ENCODE measurements at places on chromosomes 16 and 17. TPM values are rescaled to one million over a fixed set of nuclear protein-coding genes. Genes with fewer than 3 reads are reported as not detected.

DNA sequence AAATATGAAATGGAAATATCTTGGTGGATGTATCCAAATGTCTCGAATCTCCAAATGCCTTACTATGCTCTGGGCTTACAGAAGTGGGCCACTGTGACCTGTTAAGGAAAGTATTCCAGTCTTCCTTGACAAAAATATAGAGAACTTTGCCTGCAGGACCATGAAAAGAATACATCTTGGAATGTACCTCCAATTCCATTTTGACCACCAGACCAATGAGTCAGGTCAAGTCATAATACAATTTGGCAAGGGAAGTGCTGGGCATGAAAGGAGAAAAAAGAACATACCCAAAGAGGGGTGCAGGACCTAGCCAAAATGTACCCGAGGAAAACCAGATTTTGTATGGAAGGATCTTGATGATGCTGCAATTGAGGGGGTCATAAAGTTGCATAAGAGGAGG is 1153.7 kb upstream of the GOT2 start:
- DNase-seq = no peak

GRCh38 chr17:58985367-58985766 is 121.3 kb downstream of the TRIM37 start:
- DNase-seq = no peak

DNA sequence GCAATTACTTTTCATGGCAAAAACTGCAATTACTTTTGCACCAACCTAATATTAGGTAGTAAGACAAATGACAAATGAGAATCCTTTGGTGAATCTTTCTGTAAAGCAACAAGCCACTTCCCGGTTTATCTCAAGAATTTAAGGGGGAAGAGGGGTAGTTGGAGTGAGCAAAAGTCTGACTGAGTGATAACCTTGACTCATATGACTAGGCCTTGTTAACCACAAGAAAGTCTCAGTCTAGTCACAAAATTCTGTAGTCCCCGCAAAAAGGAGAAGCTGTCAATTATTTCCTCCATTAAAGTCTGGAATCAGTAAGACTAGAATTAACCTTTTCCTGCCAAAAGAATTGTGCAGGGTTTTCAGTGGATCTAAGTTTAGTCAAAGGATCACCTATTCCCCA is 72.2 kb upstream of the GNAO1 start:
- DNase-seq = no peak

GRCh38 chr17:66185862-66186261 is 6.1 kb downstream of the CEP112 start:
- no peak for DNase-seq

DNA sequence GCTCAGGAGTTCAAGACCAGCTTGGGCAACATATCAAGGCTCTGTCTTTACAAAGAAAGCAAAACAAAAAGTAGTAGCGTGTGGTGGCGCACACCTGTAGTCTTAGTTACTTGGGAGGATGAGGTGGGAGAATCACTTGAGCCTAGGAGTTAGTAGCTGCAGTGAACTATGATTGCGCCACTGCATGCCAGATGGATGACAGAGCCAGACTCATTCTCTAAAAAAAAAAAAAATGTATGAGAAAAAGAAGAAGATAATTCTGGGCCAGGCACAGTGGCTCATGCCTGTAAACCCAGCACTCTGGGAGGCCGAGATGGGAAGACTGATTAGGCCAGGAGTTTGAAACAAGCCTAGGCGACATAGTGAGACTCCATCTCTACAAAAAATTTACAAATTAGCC is 28.5 kb downstream of the STAT5B start:
- DNase-seq = no peak

GRCh38 chr16:67157106-67157748 is 2.5 kb downstream of the TRADD start:
- DNase-seq = no peak

DNA sequence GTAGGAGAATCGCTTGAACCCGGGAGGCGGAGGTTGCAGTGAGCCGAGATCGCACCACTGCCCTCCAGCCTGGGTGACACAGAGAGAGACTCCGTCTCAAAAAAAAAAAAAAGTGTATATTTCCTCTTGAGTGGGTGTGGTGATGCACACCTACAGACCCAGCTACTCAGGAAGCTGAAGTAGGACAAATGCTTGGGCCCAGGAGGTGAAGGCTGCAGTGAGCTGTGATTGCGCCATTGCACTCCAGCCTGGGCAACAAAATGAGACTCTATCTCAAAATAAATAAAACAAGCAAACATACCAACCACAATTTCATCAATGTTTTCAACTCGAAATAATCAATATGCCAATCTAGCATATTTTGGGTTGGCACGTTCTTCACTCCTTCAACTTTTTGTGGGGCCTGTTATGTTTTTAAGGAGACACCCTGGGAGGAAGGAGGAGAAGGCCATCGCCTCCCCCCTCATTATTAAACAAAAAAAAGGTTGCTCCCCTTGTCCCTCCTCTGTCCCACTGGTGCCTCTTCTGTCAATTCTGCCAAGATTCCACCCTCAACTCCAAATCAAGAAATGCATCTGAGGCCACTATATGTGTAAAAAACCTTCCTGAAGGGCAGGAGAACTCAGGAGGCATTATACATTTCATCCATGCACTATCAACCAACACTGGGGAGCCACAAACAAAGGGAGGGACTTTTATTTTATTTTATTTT is 52.4 kb upstream of the ATF7IP2 start:
- DNase-seq = no peak

GRCh38 chr17:78034429-78035091 is 76.1 kb downstream of the TNRC6C start:
- no peak for DNase-seq

GRCh38 chr17:56581635-56582627 is 11.6 kb upstream of the NOG start:
- no peak for DNase-seq

DNA sequence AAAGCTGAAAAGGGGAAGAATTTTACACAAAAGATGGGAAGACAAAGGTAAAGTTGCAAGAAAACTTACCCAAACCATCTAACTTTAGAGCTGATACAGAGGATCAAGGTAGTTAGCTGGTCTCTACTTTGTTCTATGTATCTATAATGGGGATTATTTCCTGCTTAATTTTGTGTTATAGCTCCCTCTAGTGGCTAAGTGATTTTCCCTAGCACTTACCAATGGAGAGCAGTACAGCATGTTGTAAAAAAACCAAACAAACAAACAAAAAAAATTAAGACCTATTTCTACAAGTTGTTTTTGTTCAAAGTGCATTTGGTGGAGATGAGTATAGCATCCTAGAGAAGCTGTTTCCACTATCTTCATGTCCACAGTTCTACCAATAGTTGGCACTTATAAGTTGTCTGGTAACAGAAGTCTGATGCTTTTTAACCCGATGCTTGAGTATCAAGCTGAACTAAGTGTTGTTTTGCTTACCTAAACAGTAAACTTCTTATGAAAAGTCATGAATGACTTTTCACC is 7.5 kb downstream of the SRSF1 start:
- no peak for DNase-seq

GRCh38 chr16:17561056-17561455 is 90.3 kb upstream of the XYLT1 start:
- DNase-seq = no peak

- no peak for DNase-seq
These were observed 67.1 kb upstream of the DOC2B start for GRCh38 chr17:248337-249235.

DNA sequence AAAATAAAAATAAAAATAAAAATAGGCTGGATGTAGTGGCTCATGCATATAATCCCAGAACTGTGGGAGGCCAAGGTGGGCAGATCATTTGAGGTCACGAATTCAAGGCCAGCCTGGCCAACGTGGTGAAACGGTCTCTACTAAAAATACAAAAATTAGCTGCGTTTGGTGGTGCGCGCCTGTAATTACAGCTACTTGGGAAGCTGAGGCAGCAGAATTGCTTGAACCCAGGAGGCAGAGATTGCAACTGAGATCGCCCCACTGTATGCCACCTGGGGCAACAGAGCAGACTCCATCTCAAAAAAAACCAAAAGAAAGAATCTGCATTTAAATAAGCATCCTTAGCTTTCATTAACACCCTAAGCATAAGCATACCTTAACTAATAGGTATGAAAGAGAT is 33.8 kb downstream of the YWHAE start:
- no peak for DNase-seq

DNA sequence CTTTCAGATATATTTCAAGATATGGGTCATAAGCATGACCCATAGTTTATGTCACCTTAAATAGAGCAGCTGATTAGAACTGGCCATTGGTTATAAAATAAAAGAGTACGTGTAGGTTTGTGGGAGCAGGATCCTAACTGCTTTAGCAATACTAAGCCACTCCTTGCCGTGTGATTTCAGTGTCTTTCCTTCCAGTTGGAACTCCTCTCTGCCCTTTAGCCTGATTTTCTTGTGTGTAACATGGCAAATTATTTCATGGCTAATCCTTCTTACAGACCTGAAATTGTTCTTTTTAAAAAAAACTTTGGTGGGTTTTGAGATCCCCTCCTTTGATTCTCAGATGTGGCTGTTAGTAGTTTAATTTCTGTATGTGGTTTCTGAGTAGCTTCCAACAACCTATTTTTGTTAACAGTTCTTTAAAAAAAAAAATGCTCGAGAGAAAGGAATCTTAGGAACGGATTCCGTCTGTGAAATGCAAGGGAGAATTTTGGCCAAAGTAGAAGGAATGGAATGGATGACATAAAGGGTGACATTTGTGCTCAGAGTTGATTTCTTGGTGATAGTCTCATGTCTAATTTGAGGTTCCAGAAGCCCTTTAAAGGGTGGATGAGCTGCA is 39.9 kb downstream of the DHRS7B start:
- no peak for DNase-seq

GRCh38 chr17:81697261-81698044 is 5.7 kb upstream of the MRPL12 start:
- DNase-seq = no peak

- no peak for DNase-seq
These were observed 83.9 kb upstream of the CIBAR2 start for GRCh38 chr16:85195900-85196772.

GRCh38 chr17:77343031-77343800 is 202.4 kb downstream of the SEC14L1 start:
- DNase-seq = no peak

DNA sequence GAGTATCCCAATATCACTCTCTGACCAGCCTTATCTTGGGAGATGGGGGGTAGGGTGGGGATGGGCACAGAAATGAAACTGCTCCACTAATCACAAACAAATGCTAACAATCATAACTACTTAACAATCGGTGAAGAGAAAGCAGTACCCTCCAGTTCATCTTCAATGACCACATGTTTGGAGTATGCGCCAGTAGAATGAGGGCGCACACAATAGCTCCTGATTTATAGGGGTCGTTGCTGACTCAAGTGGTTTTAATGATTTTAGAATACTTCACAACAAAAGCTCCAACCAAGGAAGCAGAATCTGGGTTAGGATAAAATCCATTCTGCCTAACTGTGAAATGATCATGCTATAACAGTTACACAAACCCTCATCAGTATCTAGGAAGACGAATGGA is 184.4 kb downstream of the AATF start:
- DNase-seq = no peak

DNA sequence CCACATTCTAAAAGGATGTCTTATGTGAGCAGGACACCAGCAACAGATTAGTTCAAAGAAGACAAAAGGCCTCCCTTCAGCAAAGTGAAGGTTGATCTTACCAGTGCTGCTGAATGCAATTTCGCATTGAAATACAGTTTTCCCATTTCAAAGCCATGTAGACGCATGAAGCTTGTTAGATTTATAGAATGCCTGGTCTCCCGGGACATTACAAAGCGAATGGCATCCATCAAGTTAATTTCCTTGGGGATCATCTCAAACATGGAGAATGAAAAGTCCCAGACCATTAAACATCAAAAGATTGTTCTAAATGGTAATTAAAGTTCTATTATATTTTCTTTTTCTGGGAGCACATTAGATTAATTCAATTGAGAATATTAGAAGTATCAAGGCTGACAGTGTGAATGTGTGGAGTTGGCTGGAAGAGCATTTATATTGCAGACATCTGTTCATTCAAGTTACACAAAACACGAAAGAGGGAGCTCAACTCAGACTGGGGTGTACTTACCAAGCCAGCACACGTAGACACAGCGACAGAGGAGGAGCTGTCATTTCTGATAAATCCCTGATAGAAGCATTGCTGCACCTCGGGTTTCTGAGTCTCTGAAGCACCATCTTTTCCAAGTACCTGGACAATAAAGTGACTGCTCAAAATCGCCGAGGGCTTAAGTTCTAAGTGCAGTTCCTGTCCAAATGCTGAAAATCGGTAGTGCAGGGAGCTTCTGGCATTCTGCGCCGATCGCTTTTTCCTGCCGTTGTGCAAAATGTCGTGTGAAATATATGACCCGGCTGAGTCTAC is 3.8 kb downstream of the ADAMTS18 start:
- no peak for DNase-seq

DNA sequence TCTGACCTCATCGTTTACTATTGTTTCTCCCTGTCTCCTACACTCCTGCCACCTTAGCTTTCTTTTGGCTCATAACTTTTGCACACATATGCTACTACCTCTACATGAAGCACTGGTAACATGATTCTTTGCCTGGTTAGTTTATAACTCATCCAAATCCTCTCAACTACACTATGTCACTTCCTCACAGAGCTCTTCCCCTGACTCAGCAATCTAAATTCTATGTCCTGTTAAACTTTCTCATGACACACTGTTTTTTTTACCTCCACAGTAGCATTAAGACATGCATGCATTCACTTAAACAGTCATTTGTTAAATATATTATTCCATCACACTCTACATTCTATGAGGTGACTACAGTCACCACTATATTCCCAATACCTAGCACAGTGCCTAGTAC is 19.7 kb downstream of the APPBP2 start:
- DNase-seq = no peak

- DNase-seq = no peak
These were observed 76.7 kb downstream of the HLF start for GRCh38 chr17:55341432-55341831.

DNA sequence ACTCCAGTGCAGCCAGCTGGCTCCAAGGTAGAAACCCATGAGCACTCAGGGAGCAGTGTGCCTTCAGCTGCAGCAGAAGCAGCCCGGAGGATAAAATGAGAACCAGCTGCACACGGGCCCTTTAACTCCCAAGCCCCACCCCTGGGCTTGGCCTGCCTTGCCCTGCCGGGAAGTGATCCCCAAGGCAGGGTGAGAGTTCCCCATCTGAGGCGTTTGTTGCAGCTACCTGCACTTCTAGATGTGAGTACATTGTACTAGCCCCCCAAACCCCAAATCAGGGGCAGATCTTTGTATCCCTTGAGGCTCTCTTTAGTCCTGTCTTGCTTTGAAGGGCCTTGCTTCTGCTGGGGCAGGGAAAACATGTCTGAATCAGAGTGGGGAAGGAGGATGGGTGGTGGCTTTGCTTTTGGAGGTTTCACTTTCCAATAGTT is at the start of gene MVP:
MVP (plus strand) TSS at position 192 of the 431 bp plus-strand sequence. CDS start 10,088 bp downstream, outside the sequence.
- DNase-seq = peak; percentile 59

GRCh38 chr17:78661093-78661770 is 84.0 kb upstream of the DNAH17 start:
- no peak for DNase-seq

VAT1L gene
- total RNA-seq = not detected

HES7 gene
- 2.0 TPM for total RNA-seq

CA5A gene
- total RNA-seq = not detected

KRT16 gene
- not detected for total RNA-seq

GPR142 gene
- total RNA-seq = not detected

RAB11FIP4 gene
- 18.7 TPM for total RNA-seq

SUMO2 gene
- 655 TPM for total RNA-seq

Measured in activated naive CD8-positive, alpha-beta T cell treated with anti-CD3 and anti-CD28 coated beads for 36 hours (primary cell).